ENCODE measurements at places on chromosomes 2 and 18.

DNA sequence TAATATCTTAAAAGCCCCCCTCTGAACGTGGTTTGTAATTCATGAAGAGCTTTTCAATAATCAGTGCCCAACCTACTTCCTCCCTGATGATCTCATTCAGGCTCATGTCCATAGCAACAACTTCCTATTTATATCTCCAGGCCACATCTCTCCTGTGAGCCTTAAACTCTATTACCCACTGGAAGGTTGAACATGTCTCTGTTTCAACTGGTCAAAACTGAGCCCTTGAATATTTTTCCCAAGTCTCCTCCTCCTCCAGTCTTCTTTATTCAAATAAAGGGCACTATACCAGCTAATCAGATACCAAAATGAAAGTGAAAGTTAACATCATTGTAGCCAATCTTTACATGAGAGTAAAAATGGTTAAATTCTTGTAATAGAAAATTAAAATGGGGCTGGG lies 63.7 kb upstream of the ITGA4 start:
- peak; percentile 29 for DNase-seq

DNA sequence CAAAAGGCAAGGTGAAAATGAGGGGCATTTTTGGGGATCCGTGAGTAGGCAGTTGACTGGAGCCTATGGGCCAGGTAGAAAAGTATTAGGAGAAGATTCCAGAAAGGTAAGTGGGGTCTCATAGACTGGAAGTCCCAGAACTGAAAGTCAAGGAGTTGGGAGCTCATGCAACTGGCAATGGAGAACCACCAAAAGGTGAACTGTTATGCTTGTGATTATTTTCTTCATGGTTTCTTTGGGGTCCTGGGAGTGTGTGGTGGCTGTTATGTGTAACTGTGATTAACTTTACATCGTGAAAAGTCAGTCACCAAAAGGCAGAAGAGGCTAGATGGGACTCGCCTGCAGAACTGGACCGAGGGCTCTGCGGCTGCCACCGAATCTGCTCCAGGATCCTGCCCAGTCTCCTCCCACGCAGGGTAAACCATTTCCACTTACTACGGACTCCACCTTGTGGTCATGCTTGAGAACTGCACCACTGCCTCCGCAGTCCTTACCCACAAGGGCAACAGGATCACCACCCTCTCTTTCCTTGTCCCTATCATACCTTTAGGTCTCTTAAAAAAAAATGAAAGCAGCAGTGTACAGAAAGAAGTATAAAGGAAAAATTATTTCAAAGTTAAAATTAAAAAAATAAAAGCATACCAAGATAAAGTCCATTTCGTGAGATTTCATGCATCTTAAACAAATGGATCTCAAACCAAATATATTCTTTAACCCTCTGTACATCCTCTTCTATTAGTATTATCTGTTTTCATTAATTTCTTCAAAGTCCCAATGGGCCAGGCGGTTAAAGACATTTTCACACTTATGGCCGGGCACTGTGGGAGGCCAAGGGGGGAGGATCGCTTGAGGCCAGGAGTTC lies 15.6 kb upstream of the CEP68 start:
- peak; percentile 77 for DNase-seq

GRCh38 chr2:143802871-143803650 lies 673.8 kb downstream of the ARHGAP15 start:
- no peak for DNase-seq

- no peak for DNase-seq
Measured at GRCh38 chr2:172415865-172416183, 11.6 kb upstream of the ITGA6 start.

DNA sequence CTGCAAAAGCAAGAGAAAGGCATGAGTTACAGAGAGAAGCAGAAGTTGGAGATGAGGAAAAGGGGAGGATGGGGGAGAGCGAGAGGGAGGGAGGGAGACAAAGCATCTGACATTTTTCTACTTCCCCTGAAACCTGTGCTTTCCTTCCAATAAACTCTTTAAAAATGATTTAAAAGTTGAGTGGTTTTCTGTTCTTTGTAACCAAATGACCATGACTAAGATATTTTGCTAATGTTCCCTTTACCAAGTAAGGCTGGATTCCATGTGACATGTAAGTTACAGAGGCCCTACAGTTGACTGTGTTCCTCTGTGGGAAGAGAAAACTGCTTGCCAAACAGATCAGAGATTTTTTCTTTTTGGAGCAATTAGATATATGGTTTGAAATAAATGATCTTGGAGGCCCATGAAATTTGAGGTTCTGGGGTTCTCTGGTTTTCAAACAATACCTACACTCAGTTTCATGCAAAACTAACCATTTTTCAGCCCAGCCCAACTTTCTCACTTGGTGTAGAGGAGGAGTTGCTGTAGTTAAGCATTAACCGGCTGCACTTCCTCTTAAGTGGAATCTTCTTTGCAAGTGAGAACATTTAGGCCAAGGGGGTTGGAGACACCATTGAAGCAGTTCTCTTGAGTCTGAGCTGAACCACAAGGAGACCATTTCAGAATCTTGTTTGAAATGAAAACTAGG lies 34.5 kb downstream of the INSIG2 start:
- DNase-seq: peak; percentile 41
